Lung microvascular endothelial cell (primary cell): ENCODE measurements at places on chromosomes 7 and 10.

DNA sequence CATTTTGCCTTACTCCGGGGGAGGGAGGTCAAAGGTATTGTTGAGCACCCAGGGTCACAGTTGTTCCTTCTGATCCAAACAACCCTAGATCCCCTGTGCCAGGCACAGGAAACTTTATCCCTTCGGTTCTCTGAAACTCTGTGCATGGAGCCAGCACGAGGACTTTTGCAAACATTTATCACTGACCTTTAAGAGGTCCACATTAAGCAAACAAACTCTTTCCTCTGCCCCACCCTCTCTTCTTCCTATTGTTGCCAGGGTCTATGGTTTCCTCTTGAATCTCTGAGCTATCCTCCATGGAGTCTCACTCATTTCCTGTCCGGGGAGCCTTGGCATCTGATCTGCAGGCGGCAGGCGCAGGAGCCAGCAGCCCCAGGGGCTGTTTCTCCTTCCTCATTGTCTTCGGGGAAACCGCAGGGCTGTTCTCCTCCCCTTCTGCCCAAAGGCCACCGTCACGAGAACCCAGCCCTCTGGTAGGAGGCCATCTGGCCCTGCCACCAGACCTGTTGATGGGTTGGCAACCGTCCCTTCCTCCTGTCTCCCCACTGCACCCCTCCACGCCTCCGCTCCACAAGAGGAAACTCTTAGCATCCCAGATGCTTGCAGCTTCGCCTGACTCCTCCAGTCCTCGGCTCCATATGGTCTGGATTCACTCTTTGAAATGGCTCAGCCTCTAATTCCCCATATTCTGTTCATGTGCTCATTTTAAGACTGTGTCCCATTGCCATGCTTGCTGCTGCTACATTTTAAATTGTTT lies 327.3 kb upstream of the NRP1 start:
- peak; percentile 81 for DNase-seq

DNA sequence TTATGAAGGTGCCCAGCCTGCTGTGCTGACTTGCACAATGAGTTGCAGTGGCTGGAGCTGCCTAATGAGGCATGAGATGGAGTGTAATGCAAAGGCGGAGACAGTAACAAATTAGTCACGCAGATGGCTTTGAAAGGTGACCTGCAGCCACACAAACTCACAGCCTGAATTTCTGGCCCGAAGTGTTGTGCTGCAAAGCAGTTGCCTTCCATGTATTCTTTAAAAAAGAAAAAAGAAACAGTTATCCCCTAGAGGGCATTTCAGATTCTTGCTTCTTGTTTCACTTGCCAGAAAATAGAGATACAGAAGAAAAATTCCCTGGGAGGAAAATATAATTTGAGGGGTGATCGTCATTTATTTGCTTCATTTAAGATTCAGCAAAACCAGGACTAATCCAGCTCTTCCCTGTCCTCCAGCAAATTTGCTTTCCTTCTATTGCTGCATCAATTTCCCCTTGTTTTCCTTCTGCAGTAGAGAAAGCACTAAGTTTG lies 239.9 kb downstream of the ADRA2A start:
- no peak for DNase-seq

DNA sequence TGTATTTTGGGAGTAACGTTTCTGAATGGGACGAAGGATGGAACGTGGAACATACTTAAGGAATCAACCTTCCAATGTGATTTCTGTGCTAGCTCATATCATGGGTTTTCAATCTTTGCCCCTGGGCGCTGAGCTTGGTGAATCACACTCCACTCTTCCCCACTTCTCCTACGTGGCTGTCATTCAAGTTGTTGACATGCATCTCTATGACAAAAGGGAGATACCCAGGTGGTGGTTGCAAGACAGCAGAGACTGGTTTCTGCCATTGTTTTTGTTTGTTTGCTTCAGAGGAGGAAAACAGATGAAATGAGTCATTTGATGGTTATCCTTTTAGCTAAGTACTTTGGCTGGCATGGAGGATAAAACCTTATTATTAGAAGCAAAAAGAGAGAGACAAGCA lies 573.9 kb downstream of the GATA3 start:
- DNase-seq: no peak

GRCh38 chr10:33706191-33706590 lies 371.7 kb upstream of the NRP1 start:
- peak; percentile 12 for DNase-seq

DNA sequence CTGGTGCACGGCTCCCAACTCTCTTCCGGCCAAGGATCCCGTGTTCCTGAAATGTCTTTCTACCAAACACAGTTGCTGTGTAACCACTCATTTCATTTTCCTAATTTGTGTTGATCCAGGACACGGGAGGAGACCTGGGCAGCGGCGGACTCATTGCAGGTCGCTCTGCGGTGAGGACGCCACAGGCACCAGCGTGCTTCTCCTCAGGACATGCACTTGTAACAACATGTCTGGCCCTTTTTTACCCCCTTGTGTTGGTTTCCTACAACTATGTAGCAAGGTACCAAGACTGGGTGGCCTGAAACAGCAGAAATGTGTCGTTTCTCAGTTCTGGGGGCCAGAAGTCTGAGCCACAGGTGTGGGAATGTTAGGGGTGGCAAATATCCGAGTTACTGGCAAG lies 18.2 kb downstream of the CALML5 start:
- DNase-seq: no peak

DNA sequence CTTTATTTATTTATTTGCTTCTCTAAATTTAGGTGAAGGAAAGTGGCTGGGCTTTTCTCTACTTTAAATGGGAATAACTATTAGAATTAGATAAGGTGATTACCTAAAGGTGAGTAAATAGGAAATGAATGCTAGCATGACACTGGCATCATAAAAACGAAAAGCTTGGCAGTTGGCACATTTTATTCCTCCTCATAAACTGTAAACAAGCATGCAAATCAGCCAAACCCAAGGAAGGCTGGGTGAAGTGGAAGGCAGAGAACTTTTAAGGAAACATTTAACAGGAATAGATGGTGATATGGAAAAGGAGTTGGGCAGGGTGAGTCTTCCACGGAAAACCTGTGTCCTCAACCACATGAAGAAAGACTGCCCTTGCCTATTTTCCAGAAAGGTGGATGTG lies 669.1 kb downstream of the KCNMA1 start:
- no peak for DNase-seq

GRCh38 chr7:137958470-137959431 lies 43.1 kb downstream of the CREB3L2 start:
- DNase-seq: no peak

DNA sequence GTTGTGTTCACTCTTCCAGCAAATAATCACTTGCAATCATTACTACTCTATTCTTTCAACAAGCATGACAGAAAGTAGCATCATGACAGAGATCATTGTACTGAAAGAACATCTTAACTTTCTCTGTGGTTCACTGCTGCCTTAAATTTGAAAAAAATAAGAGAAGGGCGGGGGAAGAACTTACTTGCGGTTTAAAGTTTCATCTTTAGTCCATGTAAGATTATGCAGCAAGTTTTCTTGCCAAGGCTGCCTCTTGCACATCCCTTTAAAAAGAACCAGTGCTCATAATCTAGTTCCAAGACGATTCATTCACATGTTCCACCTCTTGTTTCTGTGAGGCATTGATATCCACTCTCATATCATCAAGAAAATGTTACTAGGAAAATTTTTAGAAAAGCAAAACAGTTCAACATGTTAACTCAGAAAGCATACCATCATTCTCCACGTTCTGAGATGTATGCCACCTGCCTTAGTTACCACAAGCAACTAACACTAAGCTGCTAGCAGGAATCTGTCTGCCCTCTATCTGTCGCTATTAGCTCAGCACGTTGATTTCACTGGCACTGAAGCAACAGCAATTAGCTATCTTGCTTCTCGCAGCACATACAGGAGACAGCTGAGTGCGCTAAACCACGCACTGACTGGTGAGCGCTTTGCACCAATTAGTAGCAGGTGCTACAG lies at the start of gene PCDH15:
TSS of gene PCDH15 (minus strand) at position 491 of the 681 bp plus-strand sequence. CDS start 136,969 bp downstream, outside the sequence.
- DNase-seq: peak; percentile 9

DNA sequence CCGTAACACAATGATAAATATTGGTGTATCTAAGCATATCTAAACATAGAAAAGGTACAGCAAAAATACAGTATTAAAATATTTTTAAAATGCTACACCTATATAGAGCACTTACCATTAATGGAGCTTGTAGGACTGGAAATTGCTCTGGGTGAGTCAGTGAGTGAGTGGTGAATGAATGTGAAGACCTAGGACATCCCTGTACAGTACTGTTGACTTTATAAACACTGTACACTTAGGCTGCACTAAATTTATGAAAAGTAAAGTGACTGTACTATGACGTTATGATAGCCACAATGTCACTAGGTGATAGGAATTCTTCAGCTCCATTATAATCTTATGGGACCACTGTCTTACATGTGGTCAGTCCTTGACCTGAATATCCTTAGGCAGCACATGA lies 147.0 kb downstream of the GLI3 start:
- DNase-seq: no peak

DNA sequence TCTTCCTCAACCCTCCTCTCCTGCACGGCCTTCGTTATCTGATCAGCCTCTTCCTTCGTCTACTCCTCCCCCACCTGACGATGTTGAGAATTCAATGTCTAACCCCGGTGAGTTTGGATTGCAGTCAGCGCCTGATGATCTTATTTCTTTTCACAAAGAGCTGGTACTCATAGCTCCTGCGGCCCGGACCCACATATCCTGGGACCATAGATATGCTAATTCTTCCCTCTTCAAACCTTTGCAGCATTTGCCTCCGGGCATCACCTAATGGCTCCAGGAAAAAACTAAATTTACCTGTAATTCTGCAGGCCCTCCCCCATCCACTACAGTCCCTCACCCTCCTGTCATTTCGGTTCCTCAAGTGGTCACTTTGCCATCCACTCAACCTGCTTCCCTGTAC lies 12.4 kb upstream of the DDC start:
- DNase-seq: no peak

DNA sequence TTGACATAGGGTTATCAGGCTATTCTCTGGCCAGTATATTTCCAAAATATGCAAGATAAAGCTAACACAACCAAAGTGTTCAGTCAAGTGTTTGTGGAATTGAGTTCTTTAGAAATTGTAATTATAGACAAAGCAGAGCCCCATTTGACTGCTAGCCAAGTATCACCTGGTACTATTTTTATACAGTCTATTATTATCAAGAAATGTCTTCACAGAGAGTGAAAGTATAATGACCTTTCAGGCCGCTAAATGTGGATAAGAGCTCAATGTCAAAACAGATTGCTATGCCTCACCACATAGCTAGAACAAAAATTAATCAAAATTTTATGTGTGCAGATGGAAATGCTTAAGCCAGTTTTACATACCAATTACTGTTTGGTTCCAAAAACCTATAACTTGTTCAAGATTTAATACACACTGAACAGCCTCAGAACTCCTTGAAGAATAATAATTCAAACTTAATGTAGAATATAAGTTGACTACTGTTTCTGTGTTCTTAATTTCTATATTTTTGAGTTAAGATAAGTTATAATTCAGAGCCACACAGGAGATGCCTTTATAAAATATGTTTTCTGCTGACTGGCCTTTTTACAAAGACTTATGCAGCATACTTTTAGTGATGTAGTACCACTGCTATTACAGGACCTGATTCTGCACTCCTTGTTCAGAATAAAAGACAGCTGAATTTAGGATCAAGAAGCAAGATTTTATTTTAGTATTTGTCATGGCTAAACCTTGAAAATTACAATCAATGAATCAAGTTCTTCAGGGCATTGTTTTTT lies 31.0 kb downstream of the PRPS1L1 start:
- DNase-seq: no peak

DNA sequence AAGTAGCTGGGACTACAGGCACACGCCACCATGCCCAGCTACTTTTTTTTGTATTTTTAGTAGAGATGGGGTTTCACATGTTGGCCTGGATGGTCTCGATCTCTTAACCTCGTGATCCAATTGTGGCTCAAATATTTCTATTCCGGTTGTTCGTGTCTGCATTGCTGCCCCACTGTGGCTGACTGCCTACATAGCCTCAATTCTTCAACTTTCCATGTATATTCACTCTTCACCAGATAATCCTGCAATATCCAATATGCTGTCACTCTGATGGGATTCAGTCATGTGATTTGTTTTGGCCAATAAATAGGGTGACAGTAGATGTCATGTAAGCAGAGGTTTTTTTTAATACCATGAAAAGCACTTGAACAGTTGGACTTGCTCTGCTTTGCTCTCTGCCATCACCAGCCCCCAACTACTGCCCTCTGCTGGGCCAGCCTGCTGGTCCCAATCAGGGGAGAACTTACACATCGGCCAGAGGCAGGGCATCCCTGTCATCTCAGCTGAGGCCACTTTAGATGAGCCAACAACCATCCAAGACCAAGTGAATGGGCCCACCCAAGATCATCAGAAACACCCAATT lies 56.7 kb downstream of the NSUN6 start:
- peak; percentile 12 for DNase-seq

GRCh38 chr7:20788420-20788990 lies 1.8 kb upstream of the SP8 start:
- no peak for DNase-seq

DNA sequence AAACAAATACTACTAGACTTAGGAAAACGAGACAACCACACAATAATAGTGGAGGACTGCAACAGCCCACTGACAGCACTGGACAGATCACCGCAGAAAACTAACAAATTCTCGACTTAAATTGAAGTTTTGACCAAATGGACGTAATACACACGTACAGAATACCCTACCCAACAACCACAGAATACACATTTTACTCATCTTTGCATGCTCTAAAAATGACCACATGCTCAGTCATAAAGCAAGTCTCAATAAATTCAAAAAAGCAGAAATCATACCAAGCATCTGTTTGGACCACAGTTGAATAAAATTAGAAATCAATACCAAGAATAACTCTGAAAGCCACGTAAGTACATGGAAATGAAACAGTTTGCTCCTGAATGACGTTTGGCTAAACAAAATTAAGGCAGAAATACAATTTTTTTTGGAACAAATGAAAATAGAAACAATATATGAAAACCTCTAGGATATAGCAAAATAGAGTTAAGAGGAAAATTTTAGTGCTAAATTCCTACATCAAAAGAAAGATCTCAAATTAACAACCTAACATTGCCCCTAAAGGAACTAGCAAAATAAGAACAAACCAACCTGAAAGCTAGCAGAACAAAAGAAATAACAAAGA lies 30.6 kb downstream of the MAPK8 start:
- DNase-seq: no peak

GRCh38 chr7:50729962-50730361 lies 52.7 kb downstream of the GRB10 start:
- DNase-seq: peak; percentile 12

- peak; percentile 64 for DNase-seq
These were observed 132.0 kb downstream of the PRKAG2 start for GRCh38 chr7:151744656-151745638.

GRCh38 chr7:132311733-132312132 lies 264.5 kb downstream of the PLXNA4 start:
- DNase-seq: no peak

- peak; percentile 28 for DNase-seq
These were observed 120.6 kb downstream of the SH3PXD2A start for GRCh38 chr10:103734731-103735130.

GRCh38 chr10:47025253-47025539 lies 114.0 kb downstream of the PTPN20 start:
- no peak for DNase-seq

DNA sequence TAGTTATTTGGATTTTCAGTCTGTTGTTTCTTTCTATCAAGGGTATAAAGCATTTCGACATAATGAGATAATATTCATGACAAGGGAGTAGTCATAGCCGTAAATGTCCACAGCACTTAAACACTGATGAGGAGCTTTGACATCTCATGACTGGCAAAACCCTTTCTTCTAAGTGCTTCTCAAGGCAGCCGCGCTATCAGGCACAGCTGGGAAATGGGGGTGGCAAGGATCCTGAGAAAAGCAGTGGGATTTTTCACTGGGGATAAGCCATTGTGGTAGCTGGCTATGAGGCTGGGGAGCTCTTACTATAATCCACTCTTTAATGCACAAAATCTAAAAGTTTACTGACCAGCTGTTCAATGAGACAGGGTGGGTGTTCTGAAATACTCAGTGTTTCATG lies 493.2 kb upstream of the KLF6 start:
- DNase-seq: no peak
